ENCODE measurements at places on chromosomes 3 and 15. TPM values are rescaled to one million over a fixed set of nuclear protein-coding genes. Genes with fewer than 3 reads are reported as not detected.

The SNX22 gene
- total RNA-seq: 0.28 TPM

The AVEN gene
- total RNA-seq: 34.4 TPM

The DCLK3 gene
- total RNA-seq: not detected

The ZNF445 gene
- 9.4 TPM for total RNA-seq

The PAQR9 gene
- not detected for total RNA-seq

The ERICH6 gene
- not detected for total RNA-seq

The SYNPR gene
- total RNA-seq: not detected

The PIK3R4 gene
- total RNA-seq: 30.3 TPM

The TTC23 gene
- 25.9 TPM for total RNA-seq

The NUSAP1 gene
- 27.9 TPM for total RNA-seq
